ENCODE measurements at places on chromosomes 7 and 10.

- peak; percentile 93 for DNase-seq
These were observed at the start of gene NKX2-3 for GRCh38 chr10:99532687-99533495. NKX2-3 (plus strand) TSS chr10:99532942; CDS start chr10:99533132, 190 bp downstream.

DNA sequence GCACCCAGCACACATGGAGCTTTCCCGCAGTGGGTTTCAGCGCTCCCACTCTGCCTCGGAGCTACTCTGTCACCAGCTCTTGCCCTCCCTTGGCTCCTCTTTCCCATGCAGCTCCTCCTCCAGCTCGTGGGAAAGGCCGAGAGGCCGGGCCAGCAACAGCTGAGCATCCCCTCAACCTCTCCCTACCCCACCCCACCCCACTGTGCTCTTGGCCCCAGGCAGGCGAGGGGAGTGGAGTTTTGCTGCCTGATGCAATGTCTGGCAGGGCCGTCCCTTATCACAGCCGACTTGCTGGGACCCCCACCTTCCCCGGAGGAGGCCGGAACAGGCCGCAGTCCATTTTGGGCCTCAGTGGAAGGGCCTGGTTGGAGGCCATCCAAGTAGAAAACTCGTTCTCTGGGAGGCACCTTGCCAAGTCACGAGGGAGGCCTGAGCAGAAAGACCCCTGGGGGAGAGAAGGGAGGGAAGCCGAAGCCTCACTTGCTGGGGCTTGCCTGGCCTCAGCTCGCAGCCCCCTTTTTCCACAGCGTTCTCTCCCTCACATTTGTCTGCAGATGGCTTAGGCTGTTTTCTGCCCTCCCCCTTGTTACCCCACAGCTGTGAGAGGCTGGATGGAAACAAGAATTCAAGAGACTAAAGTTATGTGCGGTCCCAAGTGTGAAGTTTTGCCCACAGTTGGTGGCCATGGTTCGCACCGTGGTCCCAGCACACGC, 35.3 kb downstream of the CHST3 start:
- DNase-seq, result peak; percentile 22

- no peak for DNase-seq
These were observed 1.8 kb downstream of the CC2D2B start for GRCh38 chr10:95909561-95909960.

GRCh38 chr10:107064075-107064474, 100.4 kb downstream of the SORCS1 start:
- DNase-seq, result no peak

GRCh38 chr10:35335133-35336083, 901 bp upstream of the CCNY start:
- DNase-seq, result peak; percentile 46

- no peak for DNase-seq
These were observed 179.5 kb downstream of the REEP3 start for GRCh38 chr10:63700631-63701156.

GRCh38 chr10:70306886-70307520, 23.2 kb upstream of the NPFFR1 start:
- no peak for DNase-seq

DNA sequence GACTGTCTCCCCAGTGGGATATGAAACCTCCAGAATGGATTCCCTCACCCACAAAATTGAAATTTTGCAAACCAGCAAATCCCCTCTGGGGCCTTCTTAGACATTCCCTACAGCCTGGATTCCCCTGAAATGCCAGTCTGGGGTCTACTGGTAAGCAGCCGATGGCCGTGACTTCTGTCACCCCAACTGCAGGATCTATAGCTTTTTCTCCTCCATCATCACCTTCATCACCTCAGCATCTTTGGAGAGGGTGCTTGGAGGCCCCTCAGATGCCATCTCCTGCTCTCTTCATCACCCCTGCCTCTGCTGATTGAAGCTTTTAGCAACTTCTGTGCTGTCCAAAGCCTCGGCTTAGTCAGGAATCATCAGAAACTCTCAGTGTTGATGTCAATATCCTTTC, 2.6 kb upstream of the KCNMA1 start:
- DNase-seq, result no peak

GRCh38 chr7:99129001-99129400, 14.9 kb downstream of the SMURF1 start:
- DNase-seq, result no peak

- no peak for DNase-seq
These were observed 47.2 kb downstream of the APBB1IP start for GRCh38 chr10:26485150-26485941.

- DNase-seq, result no peak
These were observed 472.8 kb downstream of the KCNMA1 start for GRCh38 chr10:77164616-77165311.

- peak; percentile 50 for DNase-seq
These were observed 21.4 kb upstream of the IMPDH1 start for GRCh38 chr7:128431221-128431620.

GRCh38 chr7:137753575-137753947, 93.2 kb downstream of the DGKI start:
- no peak for DNase-seq

DNA sequence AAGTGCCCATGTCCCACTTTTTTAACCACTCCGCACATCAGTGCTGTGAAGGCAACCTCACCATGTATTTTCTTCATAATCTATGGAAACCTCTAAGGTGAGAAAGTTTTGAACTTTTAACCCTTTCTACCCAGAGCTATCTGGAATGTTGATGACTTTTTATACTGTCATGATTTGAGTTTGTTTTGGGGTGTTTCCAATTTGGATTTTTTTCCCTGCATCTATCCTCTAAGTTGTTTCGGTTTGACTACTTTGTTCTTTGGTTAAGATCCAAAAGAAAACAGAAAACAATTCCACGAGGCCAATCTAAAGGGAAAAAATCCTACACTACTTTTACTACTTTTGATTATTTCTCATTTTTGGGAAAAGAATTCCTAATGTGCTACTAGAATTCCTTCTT, 279.7 kb downstream of the USP6NL start:
- DNase-seq, result no peak

Measured in GM23338 (cell line).